ENCODE measurements at places on chromosomes 12 and 14.
A peak's percentile ranks its signal among the peaks of the same experiment; 100 is the strongest.

GRCh38 chr14:61524211-61524806 lies 171.0 kb upstream of the HIF1A start:
- no peak for DNase-seq

- no peak for DNase-seq
These were observed 74.6 kb downstream of the CHGA start for GRCh38 chr14:92997343-92998061.

DNA sequence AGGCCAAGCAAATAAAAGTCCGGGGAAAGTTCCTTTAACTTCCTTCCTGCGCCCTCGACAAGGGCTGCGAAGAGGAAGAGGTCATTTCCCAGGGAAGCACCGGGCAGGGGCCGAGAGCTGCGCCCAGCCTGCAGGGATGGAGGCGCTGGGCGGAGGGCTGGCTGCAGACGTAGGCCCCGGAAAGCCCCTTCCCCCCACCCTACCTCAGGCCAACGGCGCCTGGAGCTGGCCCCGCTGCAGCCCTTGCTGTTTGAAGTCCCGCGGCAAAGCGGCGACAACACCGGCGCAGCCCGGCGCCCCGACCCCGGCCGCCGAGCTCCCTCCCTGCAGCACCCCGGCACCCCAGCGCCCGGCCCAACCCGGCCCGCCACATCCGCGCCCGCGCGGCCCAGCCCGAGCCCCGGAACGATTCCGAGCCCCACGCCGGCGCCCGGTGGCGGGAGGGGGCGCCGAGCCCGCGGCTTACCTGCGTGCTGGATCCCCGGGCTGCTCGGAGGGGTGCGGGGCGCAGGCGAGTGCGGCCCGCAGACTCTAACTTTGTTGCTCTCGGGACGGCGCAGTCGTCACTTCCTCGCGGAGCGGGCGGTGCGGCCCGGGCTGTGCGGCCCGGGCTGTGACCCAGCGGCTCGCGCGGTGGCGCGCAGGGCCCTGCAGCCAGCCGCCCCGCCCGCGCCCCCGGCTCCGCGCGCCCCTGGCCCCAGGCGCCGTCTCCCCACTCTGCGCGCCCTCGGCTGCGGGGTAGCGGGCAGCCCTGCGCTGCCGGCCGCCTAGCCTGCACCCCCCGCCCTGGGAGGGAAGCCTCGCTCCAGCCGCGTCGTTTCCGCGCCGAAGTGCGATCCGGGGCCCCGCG lies 64.8 kb upstream of the PTGR2 start:
- no peak for DNase-seq

DNA sequence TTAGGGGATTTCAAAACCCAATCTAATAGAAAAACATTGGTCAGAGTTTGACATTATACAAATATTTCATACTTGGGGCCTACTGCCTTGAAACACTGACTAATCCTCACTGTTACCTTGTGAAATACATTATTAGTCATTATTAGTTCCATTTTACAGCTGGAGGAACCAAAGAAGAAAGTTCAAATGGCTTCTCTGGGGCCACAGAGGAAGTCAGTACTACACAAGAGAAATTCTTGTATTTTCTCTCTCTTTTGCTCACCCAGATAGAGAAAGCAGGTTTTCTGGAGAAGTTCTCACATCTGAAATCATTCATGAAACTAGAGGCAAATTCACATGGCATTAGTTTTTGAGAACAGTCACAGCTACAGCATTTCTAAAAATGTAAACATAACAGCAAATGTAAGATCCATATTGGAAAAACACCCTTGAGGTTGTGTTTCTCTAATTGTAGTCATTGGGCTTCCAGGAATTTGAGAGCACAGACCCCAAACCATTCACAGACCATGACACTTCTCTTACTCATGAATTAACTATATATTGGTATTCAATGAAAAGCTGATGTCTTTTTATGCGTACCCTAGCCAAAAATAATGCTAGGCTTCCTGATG lies 83.0 kb downstream of the LLPH start:
- DNase-seq = no peak

GRCh38 chr12:113214895-113215400 lies 6.3 kb upstream of the TPCN1 start:
- DNase-seq = no peak

GRCh38 chr12:83826112-83826511 lies 1086.5 kb downstream of the SLC6A15 start:
- DNase-seq = no peak

DNA sequence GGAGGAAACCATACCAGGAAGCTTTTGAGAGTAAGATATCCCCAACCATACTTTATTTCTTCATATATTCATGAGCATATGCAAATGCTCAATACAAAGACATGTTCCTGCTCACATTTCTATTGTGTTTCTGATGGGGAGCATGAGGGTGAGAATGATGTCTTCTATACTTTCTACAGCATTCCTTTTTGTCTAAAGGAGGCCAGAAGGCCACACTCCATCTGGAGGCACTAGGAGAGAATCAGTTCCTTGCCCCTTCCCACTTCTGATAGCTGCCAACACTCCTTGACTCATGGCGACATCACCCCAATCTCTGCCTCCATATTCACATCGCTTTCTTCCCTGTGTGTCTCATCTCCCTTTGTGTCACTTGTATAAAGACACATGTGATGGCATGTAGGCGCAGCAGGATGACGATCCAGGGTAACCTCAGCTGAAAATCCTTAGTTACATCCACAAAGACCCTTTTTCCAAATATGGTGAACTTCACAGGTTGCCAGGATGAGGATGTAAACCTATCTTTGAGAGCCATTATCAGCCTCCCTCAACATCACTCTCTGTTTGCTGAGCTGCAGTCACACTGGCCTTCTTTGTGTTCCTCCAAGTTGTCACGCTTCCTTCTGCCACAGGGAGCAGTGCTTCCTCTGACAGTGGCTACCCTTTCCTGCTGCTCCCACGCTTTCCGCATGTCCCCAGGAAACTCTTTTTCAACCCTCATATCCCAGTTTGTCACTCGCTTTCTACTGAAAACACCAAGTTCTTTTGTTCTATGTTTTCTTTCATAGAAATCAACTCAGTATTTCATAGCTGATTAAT lies 96.9 kb downstream of the STXBP6 start:
- no peak for DNase-seq

DNA sequence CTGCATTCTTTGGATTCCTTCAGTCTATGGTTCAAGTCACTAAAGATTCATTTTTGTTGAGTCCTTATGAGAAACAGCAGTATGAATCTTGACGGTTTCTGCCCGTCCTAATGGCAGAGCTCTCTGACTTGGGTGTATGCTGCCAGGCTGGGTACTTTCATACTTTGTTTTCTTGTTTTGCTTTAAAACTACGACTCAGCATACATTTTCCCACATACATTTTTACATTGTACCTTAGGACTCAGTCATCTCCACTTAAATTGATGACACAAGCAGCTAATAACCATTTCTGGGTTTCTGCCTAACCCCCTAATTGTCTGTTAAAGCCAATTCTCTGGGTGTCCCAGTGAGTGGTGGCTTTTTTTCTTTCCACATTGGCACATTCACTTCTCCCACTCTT lies 4.8 kb upstream of the DDX55 start:
- DNase-seq = no peak

- DNase-seq = no peak
These were observed 438.2 kb upstream of the FAR2 start for GRCh38 chr12:28710882-28711281.

- DNase-seq = no peak
These were observed 22.5 kb upstream of the FOXG1 start for GRCh38 chr14:28744126-28744525.

GRCh38 chr12:21985155-21985554 lies 43.9 kb upstream of the ABCC9 start:
- DNase-seq = no peak

DNA sequence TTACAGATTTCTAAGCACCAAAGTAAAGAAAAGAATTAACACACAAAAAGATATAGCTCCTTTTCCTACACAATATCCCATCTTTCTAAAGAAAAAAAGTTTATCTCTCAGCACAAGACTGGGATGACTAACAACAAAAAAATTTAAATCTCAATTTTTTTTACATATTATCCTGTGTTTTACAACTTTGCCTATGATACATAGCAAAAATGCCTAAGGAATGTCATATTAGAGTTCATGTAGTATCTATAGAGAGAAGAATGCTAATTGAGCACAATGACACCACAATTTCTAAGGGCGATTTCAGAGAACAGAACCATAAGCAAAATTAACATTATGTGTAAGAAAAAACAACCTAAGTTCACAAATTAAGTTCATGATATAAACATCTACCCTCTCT lies 16.3 kb downstream of the C2CD5 start:
- DNase-seq = no peak

DNA sequence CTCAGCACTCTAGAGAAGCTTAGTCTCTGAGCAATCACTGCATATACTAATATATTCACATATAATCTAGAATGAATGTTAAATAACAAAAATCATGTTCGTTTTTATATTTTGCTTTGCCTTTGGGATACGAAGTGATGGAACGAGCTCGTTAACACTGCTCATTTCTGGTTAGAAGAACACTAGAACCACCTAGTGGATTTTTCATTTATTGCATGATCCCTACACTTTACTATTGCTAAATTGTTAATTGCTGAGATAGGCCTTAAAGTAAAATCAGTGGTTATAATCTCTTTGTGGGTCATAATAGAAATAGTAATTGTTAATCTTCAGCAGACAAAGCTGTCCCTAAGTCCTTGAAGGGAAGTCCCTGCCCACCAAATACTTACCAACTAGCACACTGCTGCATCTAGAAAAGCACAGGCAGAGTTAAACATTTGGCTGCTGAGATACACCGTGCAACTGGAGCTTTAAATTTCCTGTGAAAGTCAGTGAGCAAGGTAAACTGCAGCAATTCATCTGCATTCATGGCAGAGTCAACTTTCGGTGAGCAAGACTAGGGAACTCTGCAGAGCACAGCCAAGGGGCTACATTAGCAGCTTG lies 353.7 kb downstream of the APAF1 start:
- DNase-seq = peak; percentile 31

DNA sequence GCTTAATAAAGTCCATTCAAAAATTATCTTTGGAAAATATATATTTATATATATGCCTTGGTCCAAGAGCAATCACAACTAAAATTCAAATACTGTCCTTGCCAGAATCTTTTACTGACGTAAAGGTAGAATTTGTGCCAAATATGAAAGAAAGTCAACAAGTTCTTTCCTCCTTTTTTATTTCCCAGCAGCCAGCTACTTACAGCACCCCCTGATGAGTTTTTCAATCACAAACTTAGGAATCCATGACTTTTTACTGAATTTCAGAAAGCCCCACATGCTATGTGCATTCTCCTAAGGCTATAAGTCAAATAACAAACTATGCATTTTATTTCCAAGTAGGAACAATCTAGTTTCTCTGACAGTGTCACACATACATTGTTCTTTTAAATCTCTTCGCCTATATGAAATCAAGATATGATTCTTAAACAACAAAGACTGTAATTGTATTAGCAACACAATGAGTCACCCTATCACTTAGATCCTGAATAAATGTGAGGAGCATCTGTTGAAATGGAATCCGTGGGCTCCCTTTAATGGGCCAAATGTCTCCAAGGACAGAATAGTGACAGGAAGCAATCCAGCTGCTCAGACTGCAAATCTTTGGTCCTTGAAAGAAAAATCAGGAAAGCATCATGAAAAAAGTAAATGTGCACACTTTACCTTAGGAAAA lies 271.4 kb downstream of the DUSP6 start:
- no peak for DNase-seq

Measured in NCI-H2081 treated with DMSO at 0.1 percent for 48 hours (cell line).